Mesenteric fat pad (tissue), 1 donor: ENCODE measurements at places on chromosomes 1 and 21. TPM values are rescaled to one million over a fixed set of nuclear protein-coding genes. Genes with fewer than 3 reads are reported as not detected.

- DNase-seq, result no peak
Observed at GRCh38 chr1:166882893-166883292, 6.8 kb upstream of the TADA1 start.

GRCh38 chr1:30058970-30059369 lies 664.4 kb downstream of the MATN1 start:
- DNase-seq, result no peak

- DNase-seq, result no peak
Observed at GRCh38 chr1:187566354-187566753, 737.6 kb downstream of the PLA2G4A start.

GRCh38 chr1:107633596-107633995 lies 331.4 kb downstream of the VAV3 start:
- DNase-seq, result no peak

DNA sequence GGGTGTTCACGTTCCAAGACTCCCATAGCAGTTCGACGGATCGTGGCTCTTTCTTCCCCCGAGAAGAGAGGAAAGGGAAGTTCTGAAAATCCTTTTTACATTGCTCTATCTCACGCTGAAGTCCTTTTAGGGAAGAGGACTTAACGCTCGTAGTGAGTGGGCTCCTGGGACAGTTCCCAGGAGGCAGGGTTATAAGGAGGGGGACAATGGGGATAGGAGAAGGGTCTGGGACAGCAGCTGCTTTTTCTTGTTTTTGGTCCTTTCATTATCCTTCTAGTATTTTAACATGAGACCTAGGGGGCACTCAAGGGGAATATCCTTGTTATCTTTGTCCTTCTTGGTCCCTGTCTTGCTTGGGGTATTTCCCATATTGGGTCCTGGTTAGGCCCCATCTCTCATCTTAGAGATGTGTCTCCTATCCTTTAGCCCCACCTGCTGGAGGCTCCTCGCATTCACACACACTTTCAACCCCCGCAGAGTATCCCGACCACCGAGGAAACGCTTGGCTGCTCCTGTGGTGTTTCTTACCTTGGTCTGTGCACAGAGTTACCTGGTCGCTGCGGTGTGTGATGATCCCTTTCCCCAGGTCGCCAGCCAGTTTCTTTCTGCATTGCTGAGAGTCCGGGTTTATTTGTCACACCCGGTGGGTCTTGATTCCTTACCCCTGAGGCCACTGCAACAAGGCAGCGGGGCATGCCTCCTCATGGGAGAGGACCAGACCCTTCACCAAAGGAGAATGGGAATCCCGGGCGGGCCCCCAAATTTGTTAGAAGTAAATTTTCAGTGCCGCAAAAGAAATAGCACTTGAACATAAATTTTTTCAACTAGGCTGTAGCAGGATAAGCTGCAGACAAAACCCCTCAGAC lies 29.7 kb downstream of the SCCPDH start:
- DNase-seq, result no peak

- no peak for DNase-seq
Observed at GRCh38 chr1:204255966-204256365, 42.2 kb upstream of the GOLT1A start.

DNA sequence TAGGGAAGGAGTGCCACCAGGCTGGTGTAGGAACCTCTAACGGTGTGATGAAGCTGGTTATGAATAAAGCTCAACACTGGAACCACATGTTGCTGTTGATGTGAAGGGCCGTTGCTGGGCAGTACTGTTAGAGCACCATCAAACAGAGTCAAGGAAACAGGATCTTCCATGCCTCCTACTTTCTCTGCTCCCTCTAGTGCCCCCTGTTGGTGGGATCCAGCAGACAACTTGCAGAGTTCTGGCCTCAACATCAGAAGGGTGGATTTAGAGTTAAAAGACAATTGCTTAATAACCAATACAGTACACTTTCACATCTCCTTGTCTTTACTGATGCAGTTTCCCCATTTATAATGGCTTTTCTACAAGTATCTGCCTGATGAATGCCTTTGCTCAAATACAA lies 336.4 kb downstream of the NTNG1 start:
- DNase-seq, result no peak

DNA sequence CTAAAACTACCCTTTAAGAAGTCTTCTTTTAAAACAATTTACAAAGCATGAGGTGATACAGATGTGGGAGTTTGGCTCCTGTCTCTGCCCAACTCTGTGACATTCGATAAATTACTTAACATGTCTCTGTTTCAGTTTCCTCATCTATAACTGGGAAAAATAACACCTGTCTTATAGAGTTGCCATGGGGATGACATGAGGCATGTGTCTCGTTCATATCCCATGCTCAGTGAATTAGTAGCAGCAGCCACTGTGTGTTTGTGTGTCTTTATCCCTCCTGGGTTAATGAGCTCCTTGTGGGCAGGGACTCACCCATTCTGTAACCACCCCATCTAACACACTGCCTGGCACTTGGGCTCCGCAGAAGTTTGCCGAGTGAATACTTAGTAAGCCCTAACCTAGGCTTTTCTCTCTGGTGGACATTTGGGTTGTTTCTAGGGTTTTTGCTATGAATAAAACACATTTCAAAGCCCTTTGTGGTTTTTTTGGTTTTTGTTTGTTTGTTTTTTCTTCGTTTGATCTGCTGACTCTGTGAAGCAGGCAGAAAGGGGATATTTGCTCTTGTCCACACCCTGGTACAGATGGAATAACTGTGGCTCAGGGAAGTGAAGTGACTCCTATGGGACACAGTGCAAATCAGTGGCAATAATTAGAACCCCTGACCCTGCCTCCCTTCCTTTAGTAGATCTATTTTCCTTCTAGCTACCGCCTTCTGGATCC lies 797 bp upstream of the KCNJ9 start:
- DNase-seq, result no peak

GRCh38 chr1:47208374-47208850 lies 18.6 kb upstream of the PDZK1IP1 start:
- DNase-seq, result no peak

DNA sequence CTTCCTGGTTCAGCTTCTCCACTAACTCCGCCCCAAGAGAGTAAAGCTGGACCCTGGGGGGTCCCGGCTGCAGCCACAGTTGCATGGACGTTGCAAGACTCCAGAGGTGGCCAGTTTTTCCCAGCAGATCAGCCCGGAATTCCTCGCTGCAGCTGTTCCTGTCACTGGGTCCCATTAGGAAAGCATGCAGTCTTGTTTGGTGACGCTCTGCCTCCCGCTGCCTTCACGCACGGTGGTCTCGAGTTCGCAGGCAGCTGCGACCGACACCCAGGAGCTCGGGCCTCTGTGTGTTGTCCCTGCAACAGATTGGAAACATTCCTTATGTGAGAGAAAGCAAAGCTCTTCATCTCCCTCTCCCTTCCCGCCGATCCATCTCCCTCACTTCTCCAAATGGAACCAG lies 162.8 kb downstream of the PRDM16 start:
- DNase-seq, result no peak

DNA sequence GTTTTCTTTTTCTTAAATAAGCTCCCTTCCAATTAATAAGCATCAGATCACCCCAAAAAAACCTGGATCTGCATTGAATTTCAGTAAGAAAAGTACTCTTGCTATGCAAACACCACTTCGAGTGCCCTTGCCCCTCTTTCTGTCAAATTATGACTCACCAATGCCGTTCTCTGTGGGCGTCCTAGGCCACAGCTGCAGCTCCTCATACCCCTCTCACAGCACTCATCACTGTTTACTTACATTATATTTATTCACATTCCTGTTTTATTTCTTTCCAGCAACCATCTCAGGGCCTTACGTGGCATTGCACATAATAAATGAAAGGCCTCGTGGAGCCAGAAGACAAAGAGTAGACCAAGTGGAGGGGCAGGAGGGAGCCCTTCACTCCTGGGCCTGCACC lies 99.1 kb upstream of the CTTNBP2NL start:
- no peak for DNase-seq

GRCh38 chr1:35111106-35111505 lies 31.9 kb downstream of the ZMYM1 start:
- DNase-seq, result no peak

DNA sequence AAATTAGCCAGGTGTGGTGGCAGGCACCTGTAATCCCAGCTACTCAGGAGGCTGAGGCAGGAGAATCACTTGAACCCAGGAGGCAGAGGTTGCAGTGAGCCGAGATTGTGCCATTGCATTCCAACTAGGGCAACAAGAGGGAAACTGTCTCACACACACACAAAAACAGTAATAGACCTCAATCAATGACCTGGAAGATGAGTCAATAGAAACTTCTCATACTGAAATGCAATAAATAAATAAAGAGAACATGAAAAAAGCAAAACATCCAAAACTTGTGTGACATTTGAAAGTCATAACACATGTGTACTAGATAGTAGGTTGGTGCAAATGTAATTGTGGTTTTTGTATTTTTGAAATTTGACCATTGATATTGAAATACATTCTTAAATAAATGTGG lies 1338.5 kb downstream of the AMY1C start:
- DNase-seq, result no peak

Gene WNT4
- total RNA-seq, result 0.10 TPM

Gene ACOT11
- total RNA-seq, result 3.6 TPM

Gene FCRL1
- 0.32 TPM for total RNA-seq
